ENCODE measurements at places on chromosomes 4 and X. TPM values are rescaled to one million over a fixed set of nuclear protein-coding genes. Genes with fewer than 3 reads are reported as not detected.

The HOPX gene
- 51.0 TPM for total RNA-seq

The F9 gene
- total RNA-seq, result not detected

The HTN1 gene
- total RNA-seq, result not detected

The RNF175 gene
- 1.5 TPM for total RNA-seq

The COX7B gene
- 373 TPM for total RNA-seq

The SERTM2 gene
- not detected for total RNA-seq

The GLOD5 gene
- total RNA-seq, result not detected

The SRPX2 gene
- 1.8 TPM for total RNA-seq

The SMIM31 gene
- not detected for total RNA-seq

The CT45A2 gene
- total RNA-seq, result not detected

The H2BW2 gene
- not detected for total RNA-seq

The TLR10 gene
- not detected for total RNA-seq

The KLB gene
- total RNA-seq, result not detected

The APBB2 gene
- 63.2 TPM for total RNA-seq

The ADGRL3 gene
- 1.4 TPM for total RNA-seq

The MTMR8 gene
- 0.13 TPM for total RNA-seq

The PNPLA4 gene
- 24.8 TPM for total RNA-seq

The GSX2 gene
- total RNA-seq, result not detected

The SHROOM3 gene
- total RNA-seq, result 28.9 TPM

The BANK1 gene
- total RNA-seq, result 0.49 TPM

The SMIM10 gene
- total RNA-seq, result 5.5 TPM

The SULT1B1 gene
- total RNA-seq, result 0.33 TPM

The DSPP gene
- not detected for total RNA-seq

The BEX1 gene
- 0.63 TPM for total RNA-seq

The TLR3 gene
- 5.1 TPM for total RNA-seq

The SOWAHD gene
- not detected for total RNA-seq

The KLKB1 gene
- not detected for total RNA-seq

The GAB1 gene
- total RNA-seq, result 8.7 TPM

The RAB40A gene
- under 0.01 TPM for total RNA-seq

The ADH1B gene
- not detected for total RNA-seq

The TMPRSS11B gene
- not detected for total RNA-seq

The GAGE12F gene
- total RNA-seq, result not detected

The GAGE12E gene
- total RNA-seq, result not detected

The MAP3K15 gene
- 0.16 TPM for total RNA-seq

The USP17L17 gene
- not detected for total RNA-seq

The COL25A1 gene
- total RNA-seq, result 7.8 TPM

The ABCG2 gene
- 1.1 TPM for total RNA-seq

The ARX gene
- not detected for total RNA-seq

The BEND2 gene
- not detected for total RNA-seq

The GRIPAP1 gene
- total RNA-seq, result 17.5 TPM

The LARP7 gene
- 8.3 TPM for total RNA-seq

The EVC gene
- total RNA-seq, result 26.7 TPM

The PCDH10 gene
- 0.81 TPM for total RNA-seq

The GASK1B gene
- 0.81 TPM for total RNA-seq

Measured in mesangial cell (primary cell).